ENCODE measurements at places on chromosomes 3 and 15. TPM values are rescaled to one million over a fixed set of nuclear protein-coding genes. Genes with fewer than 3 reads are reported as not detected.

COL6A5 gene
- not detected for total RNA-seq

ALDH1L1 gene
- not detected for total RNA-seq

IGF1R gene
- 122 TPM for total RNA-seq

VIPR1 gene
- total RNA-seq = 122 TPM

CYP1A1 gene
- total RNA-seq = 0.27 TPM

CPLX3 gene
- total RNA-seq = 0.44 TPM

PLS1 gene
- 4.3 TPM for total RNA-seq

TUSC7 gene
- not detected for total RNA-seq
